Natural killer cell treated with Interleukin-12 subunit alpha and Interleukin-12 subunit beta and Interleukin-15 and Interleukin-18, amount 100 ng/mL, for 72 hours (primary cell): ENCODE measurements at places on chromosomes 5 and 9. TPM values are rescaled to one million over a fixed set of nuclear protein-coding genes. Genes with fewer than 3 reads are reported as not detected.

DNA sequence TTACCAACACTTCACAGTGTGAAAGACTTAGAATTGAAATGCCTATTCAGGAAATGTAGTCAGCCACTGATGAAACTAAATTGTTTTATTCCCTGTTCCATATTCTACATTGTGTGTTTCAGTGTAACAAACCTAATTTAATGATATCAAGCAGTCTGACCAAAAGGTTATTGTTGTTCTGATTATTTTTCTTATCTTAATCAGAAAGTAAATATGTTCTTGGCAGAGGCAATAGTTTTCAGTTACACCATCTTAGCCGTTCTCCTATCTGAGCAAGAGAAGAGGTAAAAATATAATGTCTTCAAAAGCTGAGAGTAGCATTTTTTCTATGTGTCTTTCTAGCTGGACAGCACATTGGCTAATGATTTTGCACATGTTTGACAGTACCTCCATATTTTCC lies 17.1 kb downstream of the CDC26 start:
- H3K36me3 ChIP-seq = peaks cover 13% of the 10 kb centered on the region
- no peak overlapping the region for H3K27ac ChIP-seq
- DNase-seq = no peak
- no peaks in the 10 kb centered on the region for H3K4me1 ChIP-seq
- H3K4me3 ChIP-seq = no peak overlapping the region

- DNase-seq = no peak
- H3K4me1 ChIP-seq = no peaks in the 10 kb centered on the region
- H3K27me3 ChIP-seq = peaks cover 5% of the 10 kb centered on the region
- H3K27ac ChIP-seq = no peak overlapping the region
- no peak overlapping the region for H3K4me3 ChIP-seq
These were observed 16.5 kb upstream of the STXBP1 start for GRCh38 chr9:127595611-127596010.

DNA sequence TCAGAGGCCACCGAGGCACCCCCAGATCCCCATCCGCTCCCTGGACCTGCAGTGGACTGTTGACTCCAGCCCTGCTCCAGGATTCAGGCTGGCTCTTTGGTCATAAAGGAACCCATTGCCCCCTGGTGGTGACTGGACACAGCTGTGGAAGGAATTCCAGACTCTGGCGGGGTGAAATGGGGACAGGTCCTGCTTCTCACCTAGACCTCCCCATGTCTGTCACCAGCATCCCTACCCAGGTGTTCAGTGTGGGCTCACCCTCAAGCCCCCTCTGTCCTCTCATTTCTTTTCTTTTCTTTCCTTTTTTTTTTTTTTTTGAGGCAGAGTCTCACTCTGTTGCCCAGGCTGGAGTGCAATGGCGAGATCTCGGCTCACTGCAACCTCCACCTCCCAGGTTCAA lies 25.5 kb upstream of the STXBP1 start:
- H3K27ac ChIP-seq = no peak overlapping the region
- H3K4me3 ChIP-seq = no peak overlapping the region
- H3K36me3 ChIP-seq = no peaks in the 10 kb centered on the region
- DNase-seq = peak; percentile 71
- H3K27me3 ChIP-seq = no peaks in the 10 kb centered on the region
- H3K4me1 ChIP-seq = peaks cover 4% of the 10 kb centered on the region

DNA sequence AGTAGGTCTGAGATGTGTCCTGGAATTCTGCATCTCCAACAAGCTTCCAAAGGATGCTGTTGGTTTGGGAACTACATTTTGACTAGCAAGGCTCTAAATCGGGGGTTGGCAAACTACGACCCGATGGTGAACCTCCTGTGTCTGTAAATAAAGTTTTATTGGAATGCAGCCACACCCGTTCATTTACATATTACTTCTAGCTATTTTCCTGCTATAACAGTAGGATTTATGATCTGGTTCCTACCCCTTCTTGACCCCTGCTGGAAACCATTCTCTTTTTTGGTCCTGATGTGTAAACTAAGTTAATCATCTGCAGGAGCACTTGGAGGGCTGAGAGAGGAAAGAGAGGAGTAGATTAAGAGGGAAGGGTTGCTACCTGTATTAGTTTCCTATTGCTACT lies 454.5 kb downstream of the RASEF start:
- DNase-seq = no peak
- no peak overlapping the region for H3K27ac ChIP-seq
- H3K36me3 ChIP-seq = no peaks in the 10 kb centered on the region
- H3K27me3 ChIP-seq = no peaks in the 10 kb centered on the region
- H3K4me3 ChIP-seq = no peak overlapping the region

DNA sequence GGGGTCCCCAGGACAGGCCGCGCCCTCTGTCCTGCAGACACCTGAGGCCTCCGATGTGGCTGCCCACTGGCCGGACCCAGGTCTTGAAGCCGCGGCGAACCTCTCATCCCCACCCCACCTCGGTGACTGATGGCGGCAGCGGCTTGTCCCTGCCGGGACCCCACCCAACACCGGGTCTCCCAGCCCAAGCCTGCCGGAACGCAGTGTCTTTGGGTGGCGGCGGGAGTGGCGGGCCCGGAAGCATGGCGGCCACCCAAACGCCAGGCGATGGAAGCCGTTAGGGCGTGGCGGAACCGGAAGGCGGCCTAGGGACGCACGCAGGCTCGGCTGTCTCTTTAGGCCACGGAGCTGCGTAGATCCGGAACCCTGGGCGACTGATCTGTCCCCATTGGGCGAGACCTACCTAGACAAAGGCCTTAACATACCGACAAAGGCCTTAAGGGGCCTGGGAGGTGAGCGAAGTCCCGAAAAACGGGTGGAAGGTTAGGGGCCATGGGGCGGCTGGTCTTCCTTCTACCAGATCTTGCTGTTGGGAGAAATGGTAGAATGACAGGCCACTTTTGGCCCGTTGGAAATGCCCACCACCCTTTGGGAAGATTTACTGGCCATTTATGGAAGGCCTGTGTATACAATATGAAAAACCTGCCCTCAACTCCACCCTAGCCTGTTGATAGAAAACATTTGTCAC lies 94.6 kb upstream of the SMC2 start:
- no peak overlapping the region for H3K27ac ChIP-seq
- H3K27me3 ChIP-seq = no peaks in the 10 kb centered on the region
- no peaks in the 10 kb centered on the region for H3K4me1 ChIP-seq
- no peak for DNase-seq
- H3K36me3 ChIP-seq = no peaks in the 10 kb centered on the region

DNA sequence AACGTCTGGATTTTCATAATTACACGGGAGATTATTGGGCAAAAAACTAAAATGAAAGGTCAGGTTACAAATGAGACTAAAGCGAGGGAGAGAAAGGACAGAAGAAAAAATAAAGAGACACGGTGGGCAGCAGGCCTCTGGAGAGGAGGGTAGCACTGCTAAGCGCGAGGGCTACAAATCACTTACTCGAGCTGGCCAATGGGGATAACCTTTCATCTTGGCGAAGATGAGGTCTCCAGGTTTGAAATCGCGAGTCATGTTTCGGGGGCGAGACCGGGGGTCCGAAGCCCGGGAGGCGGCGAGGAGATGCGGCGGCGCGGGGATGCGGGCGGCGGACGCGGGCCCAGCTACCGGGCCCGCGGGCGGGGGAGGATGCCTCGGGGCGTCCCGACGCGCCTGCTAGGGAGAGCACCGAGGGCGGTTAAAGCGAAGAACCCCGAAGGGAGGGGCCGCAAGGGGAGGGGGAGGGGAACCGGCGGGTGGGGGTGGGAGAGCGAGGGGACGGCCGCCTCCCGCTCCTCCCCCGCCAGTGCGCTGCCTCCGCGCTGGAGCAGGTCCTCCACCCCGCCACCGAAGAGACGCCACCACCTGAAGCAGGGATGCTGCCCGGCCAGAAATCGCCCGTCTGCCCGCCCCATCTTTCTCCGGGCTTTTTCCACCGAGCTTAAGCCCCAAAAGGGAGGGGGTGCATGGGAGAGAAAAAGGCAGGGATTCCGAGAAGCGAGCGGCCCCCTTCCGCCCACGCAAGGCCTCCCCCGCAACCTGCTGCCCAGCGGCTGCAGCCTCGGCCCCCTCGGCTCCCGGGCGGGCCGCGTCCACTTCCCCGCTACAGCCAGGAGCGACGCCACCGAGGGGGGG lies 610 bp downstream of the PSIP1 start:
- peaks cover 46% of the 10 kb centered on the region for H3K4me1 ChIP-seq
- no peaks in the 10 kb centered on the region for H3K27me3 ChIP-seq

DNA sequence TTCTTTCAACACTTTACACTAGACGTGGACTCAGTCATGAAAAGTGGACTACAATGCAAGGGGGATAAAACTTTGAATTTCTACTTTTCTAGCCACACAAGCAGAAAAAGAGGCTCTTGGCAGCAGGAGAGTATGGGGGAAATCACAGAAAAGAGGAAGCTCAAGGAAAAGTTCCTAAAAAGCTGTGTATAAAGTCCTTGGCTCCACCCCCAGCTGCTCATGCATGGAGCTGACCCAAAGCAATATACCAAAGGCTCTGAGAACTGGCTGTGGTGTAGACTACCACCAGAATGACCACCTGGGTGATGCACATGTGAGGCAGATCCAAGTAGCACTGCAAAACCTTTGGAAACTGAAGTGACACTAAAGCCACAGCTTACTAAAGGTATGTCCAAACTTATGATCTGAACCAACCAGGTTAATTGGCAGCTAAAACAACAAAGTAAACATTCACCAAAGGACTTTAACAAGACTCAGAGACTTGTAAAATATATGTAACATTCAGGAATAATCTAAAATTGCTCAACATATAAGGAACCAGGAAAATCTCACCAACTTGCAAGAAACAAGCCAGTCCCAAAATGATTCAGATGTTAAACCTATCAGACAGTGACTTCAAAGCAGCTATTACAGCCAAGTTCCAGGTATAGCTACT lies 55.5 kb upstream of the RASGRF2 start:
- H3K27me3 ChIP-seq = no peaks in the 10 kb centered on the region
- no peak overlapping the region for H3K4me3 ChIP-seq
- H3K4me1 ChIP-seq = peaks cover 5% of the 10 kb centered on the region
- H3K36me3 ChIP-seq = peaks cover 17% of the 10 kb centered on the region

DNA sequence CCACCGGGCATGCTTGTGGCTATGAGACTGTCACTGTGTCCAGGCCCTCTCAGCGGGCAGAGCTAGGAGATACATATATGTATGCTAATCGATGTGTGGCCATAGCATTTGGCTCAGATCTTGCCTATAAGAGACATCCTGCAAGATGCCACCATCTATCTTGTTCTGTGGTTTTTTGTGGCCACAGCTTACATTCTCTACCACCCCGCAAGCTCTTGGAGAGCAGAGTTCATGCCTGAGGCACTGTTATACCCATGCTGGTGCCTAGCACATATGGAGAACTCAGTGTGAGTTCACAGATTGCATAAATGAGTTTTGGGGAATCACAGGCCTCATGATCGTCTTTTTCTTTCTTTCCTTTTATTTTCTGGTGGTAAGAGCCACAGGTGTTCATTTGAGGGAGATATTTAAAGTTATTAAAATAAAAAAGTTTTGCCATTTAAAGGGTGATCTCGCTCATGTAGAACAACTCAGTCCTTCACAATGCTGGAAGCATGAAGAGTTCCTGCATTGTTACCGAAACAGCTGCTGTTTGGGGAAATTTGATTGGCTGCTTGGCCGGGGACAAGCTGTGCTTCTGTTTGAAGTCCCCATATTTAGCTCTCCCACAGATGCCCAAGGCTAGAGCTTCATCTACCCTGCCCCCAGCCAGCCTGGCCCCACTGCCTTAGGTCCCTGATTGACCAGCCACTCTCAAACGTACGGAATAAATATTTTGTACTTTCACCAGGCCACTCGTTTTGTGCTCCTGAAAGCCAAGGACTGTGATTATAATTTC lies 169.2 kb upstream of the MAP1B start:
- H3K27ac ChIP-seq = no peak overlapping the region
- no peaks in the 10 kb centered on the region for H3K4me1 ChIP-seq
- peaks cover 11% of the 10 kb centered on the region for H3K27me3 ChIP-seq
- H3K36me3 ChIP-seq = no peaks in the 10 kb centered on the region

DNA sequence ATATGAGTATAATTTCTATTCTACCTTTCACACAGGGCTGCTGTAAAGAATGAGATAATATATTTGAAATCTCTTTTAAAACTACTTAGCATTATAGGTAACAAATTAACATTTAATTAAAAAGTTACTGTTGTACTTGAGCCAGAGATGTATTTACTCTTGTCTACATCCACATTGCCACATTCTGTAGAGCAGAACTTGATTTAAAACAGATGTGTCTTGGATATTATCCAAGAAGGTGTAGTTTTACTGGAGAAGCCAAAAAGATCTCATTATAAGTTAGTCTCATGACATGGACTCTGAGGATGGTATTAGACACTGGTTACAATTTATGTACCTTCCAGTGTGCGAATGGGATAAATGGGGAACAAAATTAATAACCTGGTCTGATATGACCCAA lies 293.1 kb upstream of the CCNH start:
- no peak overlapping the region for H3K27ac ChIP-seq
- H3K27me3 ChIP-seq = no peaks in the 10 kb centered on the region
- DNase-seq = no peak
- no peak overlapping the region for H3K4me3 ChIP-seq
- no peaks in the 10 kb centered on the region for H3K36me3 ChIP-seq
- no peaks in the 10 kb centered on the region for H3K4me1 ChIP-seq

- H3K27me3 ChIP-seq = no peaks in the 10 kb centered on the region
- no peak for DNase-seq
- peak overlapping the region; percentile 20 for H3K4me3 ChIP-seq
- H3K36me3 ChIP-seq = peaks cover 42% of the 10 kb centered on the region
These were observed 25.2 kb downstream of the SKP2 start for GRCh38 chr5:36177154-36177553.

DNA sequence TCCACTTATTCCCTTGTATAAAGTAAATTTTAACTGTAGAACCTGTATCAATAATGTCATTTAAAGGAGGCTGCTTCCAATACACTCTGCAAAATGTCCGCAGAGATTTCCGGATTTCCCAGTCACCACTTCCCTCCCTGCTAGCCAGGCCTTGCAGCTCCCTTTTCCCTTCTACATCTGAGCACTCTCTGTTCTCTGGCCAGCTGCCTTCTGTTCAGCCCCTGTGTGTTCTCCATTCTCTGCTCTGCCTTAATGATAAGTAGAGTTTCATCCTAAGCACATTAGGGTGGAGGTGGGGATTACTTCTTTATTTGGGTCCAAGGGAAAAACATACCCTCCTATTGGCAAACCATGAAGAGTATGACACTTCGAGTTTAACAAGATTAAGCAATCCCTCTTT lies 719.6 kb upstream of the WWC1 start:
- peaks cover 2% of the 10 kb centered on the region for H3K4me1 ChIP-seq
- H3K36me3 ChIP-seq = peaks cover 5% of the 10 kb centered on the region
- H3K4me3 ChIP-seq = no peak overlapping the region
- DNase-seq = no peak
- H3K27ac ChIP-seq = no peak overlapping the region

- no peak for DNase-seq
- peaks cover 4% of the 10 kb centered on the region for H3K4me1 ChIP-seq
- no peaks in the 10 kb centered on the region for H3K36me3 ChIP-seq
- H3K27ac ChIP-seq = no peak overlapping the region
These were observed 8.4 kb upstream of the KIF12 start for GRCh38 chr9:114107286-114108001.

ZDHHC11 gene
- 24.5 TPM for total RNA-seq

ORM2 gene
- total RNA-seq = not detected

CHSY3 gene
- total RNA-seq = 2.3 TPM
